ENCODE measurements at places on chromosomes 7 and 10.
A peak's percentile ranks its signal among the peaks of the same experiment; 100 is the strongest.

GRCh38 chr7:107130487-107131220, 38.1 kb upstream of the HBP1 start:
- DNase-seq, result no peak

DNA sequence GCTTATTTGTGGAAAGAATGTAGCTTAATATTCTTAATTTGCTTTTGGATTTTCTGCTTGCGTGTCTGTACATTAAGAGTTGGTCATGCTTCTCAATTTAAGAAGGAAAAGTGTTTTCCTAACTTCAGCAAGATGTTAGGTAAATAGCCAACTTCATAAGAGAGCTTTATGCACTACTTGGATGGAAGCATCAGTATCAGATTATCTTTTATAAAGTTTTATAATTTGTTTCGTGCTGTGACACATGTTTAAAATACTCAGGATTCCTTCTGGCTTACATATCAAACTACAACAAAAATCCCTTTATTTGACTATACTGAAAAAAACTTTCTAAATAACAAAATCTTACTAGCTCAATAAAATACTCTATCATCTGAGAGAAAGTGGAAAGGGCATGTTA, 34.8 kb upstream of the AGR2 start:
- no peak for DNase-seq

- DNase-seq, result no peak
These were observed 55.9 kb upstream of the PCGF5 start for GRCh38 chr10:91164520-91165065.

- DNase-seq, result no peak
These were observed 22.2 kb upstream of the FAM171A1 start for GRCh38 chr10:15393139-15393825.

DNA sequence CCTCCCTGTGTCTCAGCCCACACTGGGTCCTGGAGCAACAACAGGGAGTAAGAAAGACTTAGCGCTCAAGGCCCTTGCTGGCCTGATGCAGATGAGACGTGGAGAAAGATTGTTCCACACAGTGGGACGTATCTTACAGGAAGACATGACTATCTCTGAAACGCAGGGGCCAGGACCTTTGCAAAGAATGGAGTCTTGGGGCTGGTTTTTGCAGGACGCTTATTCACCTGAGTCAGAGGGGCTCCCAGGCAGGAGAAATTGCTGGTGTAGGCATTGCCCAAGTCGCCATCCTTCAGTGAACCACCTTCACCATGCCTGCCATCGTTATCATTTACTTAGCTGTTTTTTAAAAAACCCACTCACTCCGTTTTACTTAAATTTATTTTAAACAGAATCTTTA, 11.8 kb upstream of the GDF10 start:
- peak; percentile 24 for DNase-seq

- no peak for DNase-seq
These were observed 6.9 kb downstream of the CYCS start for GRCh38 chr7:25118048-25118753.

DNA sequence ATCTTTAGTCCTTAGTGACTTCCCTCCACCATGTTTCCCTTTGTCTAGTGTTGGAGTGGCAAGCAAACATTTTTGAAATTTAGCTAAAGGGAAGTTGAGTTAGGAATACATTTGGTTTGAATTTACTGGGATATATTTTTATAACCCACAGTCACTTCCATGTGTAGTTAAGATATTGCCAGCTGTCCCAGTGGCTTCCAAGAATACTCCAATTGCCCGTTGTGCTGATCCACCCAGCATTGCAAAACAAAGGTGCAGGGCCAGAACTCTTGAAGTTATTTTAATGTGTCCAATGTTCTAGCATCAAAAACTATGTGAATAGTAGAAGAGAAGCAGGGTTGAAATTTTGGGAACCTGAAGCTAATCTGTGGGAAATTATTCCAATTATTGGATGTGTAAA, 2.5 kb upstream of the P4HA1 start:
- DNase-seq, result no peak

GRCh38 chr10:14772399-14772798, 2.3 kb downstream of the FAM107B start:
- no peak for DNase-seq
